ENCODE measurements at places on chromosomes 6 and 20.

DNA sequence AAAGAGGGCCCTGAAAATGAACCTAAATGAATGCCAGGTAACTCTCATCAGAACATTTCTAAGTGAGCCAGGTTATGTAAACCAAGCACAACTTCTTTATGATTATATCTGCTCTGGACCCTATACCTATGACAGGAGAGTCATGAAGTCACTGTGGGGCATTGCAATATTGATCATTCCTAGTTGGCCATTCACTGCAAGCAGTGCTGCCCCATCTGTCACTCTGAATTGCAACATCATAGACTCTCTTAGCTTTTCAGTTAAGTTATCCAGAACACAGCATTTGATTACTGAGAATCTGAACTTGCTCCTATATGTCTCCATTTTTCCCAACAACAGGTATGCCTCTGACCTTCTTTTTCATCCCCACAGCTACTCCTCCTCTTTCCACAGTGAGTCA is 3.3 kb downstream of the COL21A1 start:
- no peak for DNase-seq
- H3K4me3 ChIP-seq: no peak overlapping the region
- H3K27ac ChIP-seq: no peak overlapping the region
- H3K27me3 ChIP-seq: no peaks in the 10 kb centered on the region
- no peaks in the 10 kb centered on the region for H3K4me1 ChIP-seq

DNA sequence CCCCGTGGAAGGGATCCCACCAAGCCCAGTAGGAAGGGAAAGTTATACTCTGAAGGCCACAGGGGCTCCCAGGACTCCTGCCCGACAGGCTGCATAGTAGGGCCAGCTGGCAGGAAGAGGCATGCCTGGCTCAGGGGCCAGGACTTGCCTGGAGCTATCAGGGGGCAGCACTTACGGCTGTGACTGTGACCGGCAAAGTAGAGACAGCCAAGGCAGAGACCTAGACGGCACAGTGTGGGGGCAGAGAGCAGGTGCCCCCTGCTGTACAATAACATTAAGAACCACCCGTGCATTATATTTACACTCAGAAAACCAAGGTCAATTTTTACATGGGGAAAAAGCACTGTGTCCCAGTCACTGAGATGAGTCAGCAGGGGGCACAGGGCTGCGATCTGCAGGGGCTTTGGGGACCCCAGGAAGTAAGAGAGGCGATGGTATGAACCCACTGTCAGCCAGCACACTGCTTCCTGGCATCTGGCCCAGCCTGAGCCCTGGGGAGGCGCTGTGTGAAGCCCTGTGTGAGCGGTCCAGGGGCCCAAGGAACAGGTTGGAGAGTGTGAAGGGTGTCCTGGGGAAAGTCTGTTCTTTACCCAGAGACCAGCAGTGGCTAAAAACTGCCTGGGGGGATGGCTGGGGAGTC is 9.9 kb downstream of the CCDC167 start:
- H3K36me3 ChIP-seq: no peaks in the 10 kb centered on the region
- H3K4me3 ChIP-seq: no peak overlapping the region
- no peaks in the 10 kb centered on the region for H3K27me3 ChIP-seq
- DNase-seq: peak; percentile 46
- H3K4me1 ChIP-seq: no peaks in the 10 kb centered on the region
- no peak overlapping the region for H3K27ac ChIP-seq

- no peaks in the 10 kb centered on the region for H3K27me3 ChIP-seq
- H3K36me3 ChIP-seq: no peaks in the 10 kb centered on the region
- no peak for DNase-seq
- no peaks in the 10 kb centered on the region for H3K4me1 ChIP-seq
- H3K27ac ChIP-seq: no peak overlapping the region
These were observed 208.2 kb downstream of the COL12A1 start for GRCh38 chr6:74997646-74998045.

DNA sequence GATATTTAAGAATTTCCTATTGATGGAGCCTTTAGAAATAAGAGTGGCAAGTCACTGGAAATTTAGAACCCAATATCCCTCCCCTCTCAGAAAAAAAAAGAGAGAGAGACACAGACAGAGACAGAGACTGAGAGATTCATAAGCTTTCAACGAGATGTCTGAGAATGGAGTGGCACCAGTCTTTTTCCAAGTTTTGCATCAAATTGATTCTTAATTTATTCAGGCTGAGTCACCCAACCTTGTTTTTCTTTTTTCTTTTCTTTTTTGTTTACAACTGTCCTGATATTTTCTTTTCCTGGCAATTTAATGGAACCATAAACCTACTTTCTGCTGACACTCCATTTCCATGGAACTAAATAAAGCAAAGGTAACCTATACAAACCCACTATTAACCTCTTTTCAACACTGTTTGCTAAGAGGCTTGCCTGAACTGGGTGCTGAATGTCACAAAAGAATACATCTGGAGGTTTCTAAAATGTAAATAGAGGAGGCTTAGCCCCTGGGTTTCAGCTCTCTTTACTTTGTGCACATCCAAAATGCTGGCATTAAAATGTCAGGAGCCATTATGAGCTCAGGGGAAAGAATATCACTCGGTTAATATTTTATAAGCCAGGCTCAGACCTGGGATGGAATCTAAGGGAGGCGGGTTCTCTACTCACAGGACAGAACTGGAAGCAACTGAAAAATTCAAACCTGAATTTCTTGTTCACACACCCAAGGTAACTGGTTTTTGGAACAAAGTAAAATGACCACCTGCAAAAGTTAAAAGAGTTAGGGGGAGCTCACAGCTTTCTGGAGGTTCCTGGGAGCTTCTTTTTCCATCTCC is 100.8 kb downstream of the BFSP1 start:
- DNase-seq: no peak
- no peaks in the 10 kb centered on the region for H3K27me3 ChIP-seq
- H3K4me1 ChIP-seq: no peaks in the 10 kb centered on the region
- no peaks in the 10 kb centered on the region for H3K36me3 ChIP-seq
- no peak overlapping the region for H3K4me3 ChIP-seq
- H3K27ac ChIP-seq: no peak overlapping the region
